ENCODE measurements at places on chromosomes 3 and 15.

DNA sequence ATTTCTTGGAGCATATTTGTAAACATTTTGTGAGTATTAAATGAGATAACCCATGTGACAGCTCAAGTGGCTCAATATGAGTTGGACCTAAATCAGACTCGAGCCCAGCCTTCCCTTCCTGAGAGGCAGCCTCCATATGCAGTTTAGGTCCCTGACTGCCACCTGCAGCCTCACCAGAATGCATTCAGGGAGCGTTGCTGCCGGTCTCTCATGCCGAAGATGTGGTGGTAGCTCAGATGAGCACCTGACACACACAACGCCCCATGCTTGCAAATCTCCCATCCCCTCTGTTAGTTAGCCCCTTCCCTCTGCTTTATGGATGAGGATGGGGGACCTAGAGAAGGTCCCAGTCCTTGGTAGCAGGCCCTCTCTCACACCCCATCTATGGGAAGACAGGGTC, 9.2 kb downstream of the ST6GAL1 start:
- H3K36me3 ChIP-seq, result peaks cover 52% of the 10 kb centered on the region
- no peaks in the 10 kb centered on the region for H3K27me3 ChIP-seq
- no peak overlapping the region for H3K4me3 ChIP-seq
- H3K27ac ChIP-seq, result no peak overlapping the region

GRCh38 chr3:13322324-13322723, 97.8 kb downstream of the NUP210 start:
- H3K27me3 ChIP-seq, result no peaks in the 10 kb centered on the region
- H3K27ac ChIP-seq, result no peak overlapping the region
- no peak for DNase-seq

DNA sequence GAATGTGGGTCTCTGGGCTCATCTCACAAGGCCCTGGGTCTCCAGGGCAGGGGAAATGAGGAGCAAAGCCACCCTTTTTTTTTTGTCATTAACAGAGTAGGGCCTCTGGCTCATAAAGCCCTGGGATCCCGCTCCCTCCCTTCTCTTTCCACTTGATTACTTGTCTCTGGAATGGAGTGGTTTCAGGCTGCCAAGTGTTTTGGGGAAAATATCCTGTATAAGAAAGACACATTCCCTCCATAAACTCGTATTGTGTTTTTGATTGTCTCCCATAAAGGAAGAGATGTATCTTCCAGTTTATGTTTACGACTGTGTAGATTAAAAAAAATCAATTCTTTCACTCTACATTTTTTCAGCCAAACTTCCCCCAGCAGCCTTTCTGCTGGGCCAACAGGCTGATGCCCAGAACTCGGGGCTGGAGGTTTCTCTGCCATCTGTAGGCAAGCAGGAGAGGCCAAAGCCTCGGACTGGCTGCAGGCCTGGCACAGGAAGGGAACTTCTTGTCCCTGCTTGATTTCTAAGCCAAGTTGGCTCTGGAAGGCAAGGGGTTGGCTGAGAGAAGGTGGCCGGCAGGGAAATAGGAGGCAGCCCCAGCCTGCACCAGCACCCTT, 49.4 kb upstream of the INSYN1 start:
- H3K27me3 ChIP-seq, result no peaks in the 10 kb centered on the region
- no peak overlapping the region for H3K4me3 ChIP-seq
- H3K36me3 ChIP-seq, result no peaks in the 10 kb centered on the region
- peaks cover 2% of the 10 kb centered on the region for H3K4me1 ChIP-seq

- no peak overlapping the region for H3K4me3 ChIP-seq
- H3K36me3 ChIP-seq, result peaks cover 14% of the 10 kb centered on the region
- H3K27me3 ChIP-seq, result no peaks in the 10 kb centered on the region
- DNase-seq, result no peak
- H3K4me1 ChIP-seq, result no peaks in the 10 kb centered on the region
Observed at GRCh38 chr15:78104566-78105475, 12.5 kb downstream of the SH2D7 start.

- DNase-seq, result no peak
- no peaks in the 10 kb centered on the region for H3K4me1 ChIP-seq
- no peak overlapping the region for H3K4me3 ChIP-seq
- H3K36me3 ChIP-seq, result no peaks in the 10 kb centered on the region
- H3K27me3 ChIP-seq, result no peaks in the 10 kb centered on the region
- no peak overlapping the region for H3K27ac ChIP-seq
Observed at GRCh38 chr3:156059950-156060501, 60.4 kb upstream of the KCNAB1 start.

DNA sequence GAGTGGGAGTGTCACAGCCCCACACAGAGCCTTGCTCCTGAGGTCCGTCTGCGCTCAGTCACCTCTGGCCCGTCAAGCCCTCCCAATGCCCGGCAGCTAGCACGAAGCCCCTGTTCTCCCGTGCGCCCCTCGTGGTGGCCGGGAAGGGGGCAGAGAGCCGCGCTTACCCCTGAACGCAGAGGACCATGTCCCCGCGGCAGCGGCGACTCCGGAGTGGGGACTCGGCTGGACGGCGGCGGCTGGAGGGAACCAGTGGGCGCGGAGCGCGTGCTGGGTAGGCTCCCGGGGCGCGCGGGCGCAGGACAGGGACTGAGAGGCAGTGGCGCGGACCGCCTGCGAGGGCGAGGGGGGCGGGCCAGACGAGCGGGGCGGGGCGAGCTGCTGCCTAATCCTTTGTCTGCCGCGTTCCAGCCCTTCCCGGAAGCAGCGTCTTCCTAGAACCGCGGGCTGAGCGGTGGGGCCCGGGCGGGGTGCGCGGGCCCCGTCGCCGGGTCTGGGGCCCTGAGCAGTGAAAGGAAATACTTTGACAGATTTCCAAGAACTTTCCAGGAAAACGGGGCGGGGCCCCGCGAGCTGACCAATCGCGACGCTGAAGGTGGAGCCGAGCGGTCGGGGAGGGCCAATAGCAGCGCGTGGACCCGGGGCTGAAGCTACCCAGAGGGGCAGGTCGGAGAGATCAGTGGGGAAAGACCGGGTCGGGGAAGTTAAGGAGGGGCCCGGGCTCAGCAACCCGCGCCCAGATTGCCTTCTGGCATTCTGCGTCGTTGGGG, at the start of gene CISH:
Gene CISH, minus strand, starts transcription at position 311 of the 770 bp plus-strand sequence. Its CDS starts 124 bp downstream, at position 187.
- no peaks in the 10 kb centered on the region for H3K36me3 ChIP-seq
- DNase-seq, result peak; percentile 96
- no peak within 1 kb of the TSS for H3K27ac ChIP-seq
- H3K4me1 ChIP-seq, result no peaks in the 10 kb centered on the region
- H3K4me3 ChIP-seq, result peak within 1 kb of the TSS; percentile 72

GRCh38 chr3:127072221-127072771, 89.4 kb downstream of the PLXNA1 start:
- no peaks in the 10 kb centered on the region for H3K36me3 ChIP-seq
- H3K27me3 ChIP-seq, result no peaks in the 10 kb centered on the region
- H3K4me3 ChIP-seq, result no peak overlapping the region
- no peaks in the 10 kb centered on the region for H3K4me1 ChIP-seq

- no peak overlapping the region for H3K4me3 ChIP-seq
- no peaks in the 10 kb centered on the region for H3K4me1 ChIP-seq
- H3K27me3 ChIP-seq, result no peaks in the 10 kb centered on the region
- no peak for DNase-seq
- H3K36me3 ChIP-seq, result peaks cover 29% of the 10 kb centered on the region
Observed at GRCh38 chr3:98839846-98840245, 61.6 kb downstream of the DCBLD2 start.

GRCh38 chr15:38689522-38689921, 124.9 kb upstream of the RASGRP1 start:
- no peak overlapping the region for H3K27ac ChIP-seq
- no peaks in the 10 kb centered on the region for H3K4me1 ChIP-seq
- no peaks in the 10 kb centered on the region for H3K36me3 ChIP-seq
- H3K4me3 ChIP-seq, result no peak overlapping the region
- no peaks in the 10 kb centered on the region for H3K27me3 ChIP-seq
- DNase-seq, result no peak

DNA sequence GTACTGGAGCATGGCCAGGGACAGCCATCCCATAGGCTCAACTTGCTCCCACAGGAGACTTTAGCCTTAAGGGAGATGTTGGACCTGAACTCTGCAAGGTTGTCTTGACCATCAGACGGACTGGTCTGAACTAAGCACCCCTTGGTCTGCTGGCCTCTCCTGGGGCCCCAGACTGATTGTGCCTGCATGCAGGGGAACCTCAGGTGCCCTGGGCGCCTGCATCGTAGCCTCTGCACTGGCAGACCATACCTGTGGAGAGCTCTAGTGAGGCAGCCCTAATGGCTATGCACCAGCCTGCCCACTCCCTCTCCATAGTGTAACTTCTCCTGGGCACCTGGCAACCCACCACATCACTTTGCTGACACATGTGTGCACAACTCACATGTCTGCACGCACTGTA, 395.6 kb downstream of the ZPLD1 start:
- no peak overlapping the region for H3K27ac ChIP-seq
- DNase-seq, result no peak
- H3K4me3 ChIP-seq, result no peak overlapping the region
- H3K36me3 ChIP-seq, result no peaks in the 10 kb centered on the region
- H3K27me3 ChIP-seq, result no peaks in the 10 kb centered on the region

DNA sequence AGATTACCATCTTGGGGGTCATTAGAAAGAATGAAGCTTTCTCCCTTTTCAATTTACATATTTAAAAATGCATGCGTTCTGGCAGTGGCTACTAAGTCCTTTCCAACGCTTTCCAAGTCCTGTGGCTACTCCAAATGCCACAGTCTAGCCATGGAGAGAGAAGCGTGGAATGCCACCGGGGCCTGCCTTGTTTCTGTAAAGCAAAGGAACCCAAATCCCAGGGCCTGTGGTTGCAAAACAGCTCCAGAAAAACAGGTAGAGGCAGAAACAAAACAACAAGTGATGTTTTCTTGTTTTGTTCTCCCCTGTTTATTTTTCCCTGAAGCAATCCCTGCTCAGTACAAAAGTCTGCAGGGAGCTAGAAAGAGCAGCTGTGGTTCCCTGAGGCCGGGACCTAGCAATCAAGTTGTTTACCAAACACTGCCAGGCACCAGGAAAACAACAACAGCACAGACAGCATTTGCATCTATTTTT, 85.5 kb downstream of the FOXP1 start:
- H3K27me3 ChIP-seq, result no peaks in the 10 kb centered on the region
- peak; percentile 63 for DNase-seq
- peaks cover 3% of the 10 kb centered on the region for H3K36me3 ChIP-seq
- H3K4me1 ChIP-seq, result peaks cover 24% of the 10 kb centered on the region
- H3K27ac ChIP-seq, result peak overlapping the region; percentile 98

DNA sequence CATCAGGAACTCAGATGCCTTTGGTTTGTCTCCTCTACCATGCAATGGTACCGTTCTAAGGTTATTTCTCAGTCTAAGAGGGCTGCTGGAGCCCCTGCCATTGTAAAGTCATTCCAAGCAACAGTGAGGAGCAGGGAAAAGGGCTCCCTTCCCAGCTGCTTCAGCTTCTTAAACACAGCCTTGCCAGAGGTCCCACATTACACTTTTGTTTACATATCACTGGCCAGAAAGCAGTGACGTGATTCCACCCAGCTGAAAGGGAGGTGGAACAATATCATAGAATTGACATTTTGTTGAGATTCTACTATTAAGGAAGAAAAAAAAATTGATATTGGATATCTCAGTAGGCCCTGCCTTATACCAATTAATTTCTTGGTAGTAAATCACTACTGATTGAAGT, 194.6 kb downstream of the SUCLG2 start:
- no peaks in the 10 kb centered on the region for H3K27me3 ChIP-seq
- H3K36me3 ChIP-seq, result no peaks in the 10 kb centered on the region
- no peak overlapping the region for H3K27ac ChIP-seq

GRCh38 chr15:46309914-46310313, 675.1 kb downstream of the SQOR start:
- H3K27me3 ChIP-seq, result no peaks in the 10 kb centered on the region
- no peak overlapping the region for H3K27ac ChIP-seq
- H3K4me3 ChIP-seq, result no peak overlapping the region
- no peaks in the 10 kb centered on the region for H3K4me1 ChIP-seq
- DNase-seq, result peak; percentile 39
- H3K36me3 ChIP-seq, result no peaks in the 10 kb centered on the region

- no peak for DNase-seq
- H3K27me3 ChIP-seq, result no peaks in the 10 kb centered on the region
- H3K27ac ChIP-seq, result no peak overlapping the region
- H3K4me1 ChIP-seq, result peaks cover 2% of the 10 kb centered on the region
- peaks cover 10% of the 10 kb centered on the region for H3K36me3 ChIP-seq
Observed at GRCh38 chr3:171306631-171307030, 153.6 kb downstream of the TNIK start.

Data from H9 (cell line).